ENCODE measurements at places on chromosomes 1 and 21. TPM values are rescaled to one million over a fixed set of nuclear protein-coding genes. Genes with fewer than 3 reads are reported as not detected.

- H3K36me3 ChIP-seq, result no peaks in the 10 kb centered on the region
- no peak overlapping the region for H3K4me3 ChIP-seq
- H3K27ac ChIP-seq, result no peak overlapping the region
- DNase-seq, result no peak
- no peaks in the 10 kb centered on the region for H3K27me3 ChIP-seq
- no peaks in the 10 kb centered on the region for H3K4me1 ChIP-seq
Measured at GRCh38 chr1:7561331-7561921, 209.7 kb upstream of the VAMP3 start.

Gene HENMT1
- total RNA-seq, result 6.5 TPM

DNA sequence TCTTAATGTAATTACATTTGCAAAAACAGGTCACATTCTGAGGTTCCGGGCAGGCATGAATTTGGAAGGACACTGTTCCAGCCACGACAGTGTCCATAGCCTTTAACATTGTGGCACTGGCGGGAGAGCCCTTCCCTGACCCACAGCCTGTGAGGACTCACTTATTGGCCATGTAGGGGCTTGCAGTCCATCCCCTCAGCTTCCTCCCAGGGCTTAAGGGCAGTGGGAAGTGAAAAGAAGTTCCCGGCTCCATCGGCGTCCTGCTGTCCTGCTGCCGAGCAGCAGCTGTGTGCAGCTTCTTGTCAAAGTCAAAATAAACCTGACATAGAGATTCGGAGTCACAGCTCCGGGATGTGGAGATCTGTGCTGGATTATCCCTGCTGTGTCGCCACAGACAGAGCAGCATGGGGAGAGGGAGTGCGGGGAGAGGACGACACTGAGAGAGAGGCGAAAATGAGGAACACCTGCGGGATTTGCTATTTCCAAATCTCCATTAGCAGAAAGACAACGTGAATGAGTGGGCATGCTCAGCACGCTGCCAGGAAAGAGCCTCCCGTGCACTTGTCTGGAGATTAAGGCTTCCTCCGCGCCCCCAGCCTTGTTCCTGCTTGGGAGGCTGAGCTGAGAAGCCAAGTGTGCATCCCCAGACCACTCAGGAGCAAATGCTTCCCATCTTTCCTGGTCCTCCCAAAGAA, 260.3 kb downstream of the ASTN1 start:
- H3K27me3 ChIP-seq, result no peaks in the 10 kb centered on the region
- H3K4me3 ChIP-seq, result no peak overlapping the region
- H3K36me3 ChIP-seq, result no peaks in the 10 kb centered on the region
- no peak overlapping the region for H3K27ac ChIP-seq
- DNase-seq, result peak; percentile 16

GRCh38 chr1:96521994-96522760, 199.4 kb upstream of the PTBP2 start:
- no peaks in the 10 kb centered on the region for H3K27me3 ChIP-seq
- H3K36me3 ChIP-seq, result no peaks in the 10 kb centered on the region
- DNase-seq, result no peak
- H3K4me1 ChIP-seq, result no peaks in the 10 kb centered on the region

- H3K4me3 ChIP-seq, result no peak overlapping the region
- no peaks in the 10 kb centered on the region for H3K4me1 ChIP-seq
- no peak overlapping the region for H3K27ac ChIP-seq
- no peaks in the 10 kb centered on the region for H3K27me3 ChIP-seq
- no peak for DNase-seq
Measured at GRCh38 chr1:59994302-59995198, 68.0 kb upstream of the CYP2J2 start.

DNA sequence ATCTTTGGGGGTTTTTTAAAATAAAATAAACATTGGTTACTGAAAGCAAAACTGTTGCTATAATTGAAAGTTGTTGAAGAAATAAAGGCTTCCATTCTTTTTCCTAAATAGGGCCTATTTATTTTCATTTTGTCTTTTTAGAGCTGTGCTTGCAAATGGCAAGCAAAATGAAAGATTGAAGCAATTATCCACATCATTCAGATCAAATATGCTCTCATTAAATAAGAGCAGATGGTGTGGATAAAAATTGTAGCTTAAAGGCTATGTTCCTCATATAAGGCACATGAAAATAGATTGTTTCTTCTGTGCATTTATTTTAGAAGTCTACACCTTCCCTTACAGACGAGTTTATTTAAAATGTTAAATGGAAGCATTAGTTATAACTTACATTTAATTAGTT, 1317.7 kb downstream of the MRPL39 start:
- no peak overlapping the region for H3K4me3 ChIP-seq
- H3K27me3 ChIP-seq, result no peaks in the 10 kb centered on the region
- DNase-seq, result no peak
- H3K27ac ChIP-seq, result no peak overlapping the region

DNA sequence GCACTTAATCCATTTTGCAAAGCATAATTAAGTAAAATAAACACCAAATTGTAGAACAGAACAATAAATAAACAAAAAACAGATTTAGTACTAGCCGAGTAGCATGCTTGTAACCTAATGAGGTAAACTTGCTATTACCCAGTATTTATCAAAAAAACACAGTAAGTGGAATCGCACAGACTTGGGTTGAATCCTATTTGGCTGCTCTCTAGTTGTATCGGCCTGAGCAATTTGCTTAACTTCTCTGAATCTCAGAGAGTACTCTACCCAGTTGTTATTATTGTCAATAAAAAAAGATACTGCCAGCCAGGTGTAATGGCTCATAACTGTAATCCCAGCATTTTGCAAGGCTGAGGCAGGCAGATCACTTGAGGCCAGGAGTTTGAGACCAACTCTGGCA, 664.3 kb downstream of the ADGRL2 start:
- H3K36me3 ChIP-seq, result no peaks in the 10 kb centered on the region
- peaks cover 3% of the 10 kb centered on the region for H3K4me1 ChIP-seq
- DNase-seq, result no peak
- no peaks in the 10 kb centered on the region for H3K27me3 ChIP-seq
- no peak overlapping the region for H3K27ac ChIP-seq

Gene EPHX1
- 144 TPM for total RNA-seq

- no peaks in the 10 kb centered on the region for H3K36me3 ChIP-seq
- peak; percentile 78 for DNase-seq
- peak overlapping the region; percentile 70 for H3K27ac ChIP-seq
- peaks cover 11% of the 10 kb centered on the region for H3K4me1 ChIP-seq
Measured at GRCh38 chr1:8889925-8890785, 11.7 kb upstream of the ENO1 start.

All from upper lobe of left lung (tissue), 6 donors.